Stimulated activated CD4-positive, alpha-beta T cell treated with anti-CD3 and anti-CD28 coated beads, Interleukin-4, amount 100 ng/mL, for 4 hours (primary cell): ENCODE measurements at places on chromosomes 16 and 17.

GRCh38 chr17:37847102-37847501 is 77.1 kb upstream of the TBC1D3K start:
- no peak for DNase-seq

DNA sequence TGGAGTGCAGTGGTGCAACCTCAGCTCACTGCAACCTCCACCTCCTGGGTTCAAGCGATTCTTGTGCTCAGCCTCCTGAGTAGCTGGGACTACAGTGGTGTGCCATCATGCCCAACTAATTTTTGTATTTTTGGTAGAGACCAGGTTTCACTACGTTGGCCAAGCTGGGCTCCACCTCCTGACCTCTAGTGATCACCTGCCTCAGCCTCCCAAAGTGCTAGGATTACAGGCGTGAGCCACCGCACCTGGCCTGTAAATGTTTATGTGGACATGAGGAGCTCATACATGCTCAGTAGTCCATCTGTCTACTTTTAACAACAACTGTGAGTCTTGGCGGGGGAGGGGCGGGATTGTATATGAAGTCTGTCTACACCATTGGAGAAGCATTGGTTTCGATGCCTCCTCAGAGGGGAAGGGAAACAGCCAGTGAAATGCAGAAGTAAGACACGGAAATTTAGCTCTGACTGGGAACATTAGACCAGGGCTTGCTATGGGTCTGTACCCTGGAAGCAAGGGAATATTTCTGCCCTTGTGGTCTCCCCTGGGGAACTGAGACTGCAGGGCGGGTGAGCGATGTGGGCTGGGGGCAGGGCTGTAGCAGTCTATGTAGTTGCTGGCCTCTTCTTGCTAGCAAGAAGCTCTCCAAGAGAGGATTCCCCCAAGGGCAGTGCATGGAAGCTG is 9.3 kb downstream of the NUBP1 start:
- DNase-seq: no peak

- no peak for DNase-seq
These were observed 582.1 kb downstream of the RBFOX1 start for GRCh38 chr16:7914748-7915147.

GRCh38 chr17:9872852-9873251 is 32.2 kb downstream of the RCVRN start:
- DNase-seq: no peak

DNA sequence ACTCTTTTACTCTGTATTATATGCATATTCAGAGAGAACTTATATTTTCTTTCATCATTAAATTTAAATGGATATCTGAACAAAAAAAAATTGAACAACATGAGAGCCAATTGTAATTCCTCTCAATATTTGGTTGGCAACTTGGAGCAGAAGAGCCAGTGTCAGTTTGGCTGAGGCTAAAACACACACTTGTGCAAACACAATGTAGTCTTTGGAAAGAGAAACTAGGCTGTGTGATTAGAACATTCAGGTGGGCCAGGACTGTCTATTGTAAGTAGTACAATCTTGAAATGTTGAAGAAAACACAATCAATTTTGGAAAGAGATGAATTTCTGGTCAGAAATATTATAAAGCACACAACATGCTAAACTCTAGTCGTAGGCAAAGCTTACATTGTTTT is 17.0 kb downstream of the DCAF7 start:
- DNase-seq: no peak

DNA sequence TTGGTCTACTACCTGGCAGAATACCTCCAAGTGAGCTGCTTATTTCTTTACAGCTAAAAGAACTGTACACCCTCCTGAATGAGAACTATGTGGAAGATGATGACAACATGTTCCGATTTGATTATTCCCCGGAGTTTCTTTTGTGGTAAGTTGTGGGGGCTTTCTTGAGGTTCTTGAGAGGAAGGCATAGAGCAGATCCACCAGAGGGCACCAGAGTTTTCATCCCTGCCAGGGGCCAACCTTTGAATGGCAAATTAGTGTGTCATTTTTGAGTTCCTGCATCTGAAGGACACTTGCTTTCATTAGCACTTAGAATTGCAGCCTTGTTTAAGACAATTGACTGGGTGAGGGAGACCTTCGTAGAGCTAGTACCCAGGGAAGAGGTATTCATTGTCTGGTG is 35.0 kb downstream of the NMT1 start:
- no peak for DNase-seq

GRCh38 chr17:73588301-73588846 is 55.9 kb downstream of the SDK2 start:
- DNase-seq: no peak

DNA sequence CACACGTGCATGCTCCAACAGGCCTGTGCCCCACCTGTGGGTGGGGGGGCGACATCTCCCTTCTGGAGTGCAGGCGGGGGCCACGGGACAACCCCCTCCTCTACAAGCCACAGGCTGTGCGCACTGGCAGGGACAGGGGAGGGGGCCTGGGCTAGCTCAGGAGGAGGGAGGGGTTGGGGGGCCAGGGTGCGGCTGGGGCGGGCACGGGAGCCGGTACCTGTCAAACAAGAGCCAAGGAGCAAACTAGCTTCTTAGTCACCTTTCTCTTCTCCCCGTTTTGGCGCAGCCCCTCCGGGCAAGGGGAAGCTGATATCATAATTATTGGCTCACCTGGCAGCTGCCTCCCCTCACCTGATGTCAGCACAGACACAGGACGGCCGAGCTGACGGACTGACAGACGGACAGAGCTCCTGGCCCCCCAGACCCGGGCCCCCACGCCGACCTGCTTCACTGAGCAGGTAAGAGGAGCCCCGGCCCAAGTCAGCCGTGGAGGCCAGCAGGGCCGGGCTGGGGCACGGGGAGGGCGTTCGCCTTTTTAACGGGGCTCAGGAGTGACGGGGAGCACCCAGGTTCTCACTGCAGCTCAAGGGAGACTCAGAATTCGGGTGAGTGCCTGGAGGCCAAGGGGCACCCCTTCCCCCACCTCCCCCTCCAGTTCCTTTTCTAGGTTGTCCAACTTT is at the start of gene FOXN1:
TSS of gene FOXN1 (plus strand) at position 363 of the 680 bp plus-strand sequence. CDS start 17,622 bp downstream, outside the sequence.
- DNase-seq: no peak

- DNase-seq: no peak
These were observed 174.0 kb upstream of the WSCD1 start for GRCh38 chr17:5896215-5896614.

DNA sequence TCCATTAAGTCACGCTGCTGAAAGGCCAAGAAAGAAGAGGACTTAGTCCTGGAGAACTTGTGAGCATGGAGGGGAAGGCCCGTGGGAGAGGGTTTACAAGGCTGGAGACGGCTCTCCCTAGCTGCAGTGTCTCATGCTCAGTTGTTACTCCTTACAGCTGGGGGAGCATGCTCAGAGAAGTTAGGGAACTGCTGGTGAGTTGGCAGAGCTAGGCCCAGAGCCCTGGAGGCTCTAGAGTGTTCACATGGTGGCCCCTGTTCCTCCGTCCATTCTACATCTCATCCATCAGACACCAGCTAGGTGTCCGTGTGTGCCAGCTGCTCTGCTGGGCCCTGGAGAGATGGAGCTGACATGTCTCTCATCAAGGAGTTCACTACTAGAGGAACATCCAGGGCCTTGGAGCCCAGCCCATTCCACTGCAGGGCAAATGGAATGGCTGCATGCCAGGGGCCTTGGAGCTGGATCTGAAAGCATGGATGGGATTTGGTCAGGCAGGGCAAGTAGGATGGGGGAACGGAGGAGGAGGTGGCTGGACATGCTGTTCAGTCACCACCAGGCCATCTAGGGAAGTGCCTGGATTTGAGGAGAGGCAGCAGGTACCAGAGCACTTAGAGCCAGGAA is 6.3 kb downstream of the XYLT2 start:
- DNase-seq: no peak

GRCh38 chr17:17091856-17092756 is 49.8 kb downstream of the MPRIP start:
- no peak for DNase-seq

DNA sequence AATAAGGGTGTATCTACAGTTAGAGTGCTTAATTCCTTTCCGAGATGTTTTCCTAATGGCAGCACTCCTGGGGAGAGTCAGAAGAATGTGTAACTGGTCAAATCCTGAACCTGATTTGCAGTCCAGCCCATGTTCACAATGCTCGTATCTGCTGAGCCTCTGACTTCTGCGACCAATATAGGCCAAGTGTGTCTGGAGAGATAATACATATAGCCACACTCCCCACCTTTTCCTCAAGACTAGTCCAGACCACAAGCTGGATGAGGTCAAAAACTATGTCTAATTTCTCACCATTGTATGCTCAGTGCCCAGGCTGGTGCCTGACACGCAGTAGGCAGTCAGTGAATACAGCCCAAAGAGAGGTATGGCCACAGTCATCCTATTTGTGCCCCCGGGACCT is 58.0 kb downstream of the XYLT1 start:
- no peak for DNase-seq

DNA sequence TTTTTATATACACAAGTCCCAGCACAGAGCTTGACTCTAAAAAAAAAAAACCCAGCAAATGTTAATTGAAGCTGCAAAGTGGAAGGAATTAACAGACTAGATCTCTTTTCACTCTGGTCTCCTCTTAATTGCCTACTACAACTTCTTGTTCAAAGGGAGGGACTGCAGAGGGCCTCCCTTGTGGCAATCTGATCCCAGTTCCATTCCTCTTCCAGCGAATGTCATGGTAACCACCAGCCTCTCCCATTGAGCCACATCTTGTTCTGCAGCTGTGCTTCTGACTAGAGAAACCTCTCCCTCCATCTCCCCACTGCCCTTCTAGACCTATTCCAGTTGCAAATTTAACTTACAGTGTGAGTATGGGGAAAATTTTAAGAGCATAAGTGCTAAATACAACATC is 5.9 kb downstream of the SUPT6H start:
- no peak for DNase-seq

GRCh38 chr17:57601143-57601735 is 143.9 kb downstream of the CCDC182 start:
- DNase-seq: no peak

DNA sequence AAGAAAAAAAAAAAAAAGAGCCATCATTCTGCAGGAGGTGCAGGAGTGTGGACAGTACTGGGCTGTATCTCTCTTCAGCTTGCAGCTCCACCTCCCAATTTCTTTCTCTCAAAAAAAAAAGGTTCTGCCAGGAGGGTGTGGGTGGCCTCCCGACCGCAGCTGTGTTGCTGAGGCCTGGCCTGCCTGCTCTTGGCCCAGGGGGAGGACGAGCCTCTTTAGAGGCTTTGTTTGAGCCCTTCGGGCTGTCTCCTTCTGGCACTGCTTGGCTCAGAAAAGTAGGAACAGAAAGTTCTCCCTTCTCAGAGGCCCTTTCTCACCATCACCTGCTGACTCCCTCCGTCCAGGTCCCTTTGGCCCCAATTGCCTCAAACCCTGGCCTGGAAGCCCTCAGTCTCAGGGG is 22.2 kb upstream of the C17orf107 start:
- no peak for DNase-seq

GRCh38 chr17:62876673-62877405 is 68.7 kb upstream of the MARCHF10 start:
- no peak for DNase-seq

GRCh38 chr16:29306201-29306600 is 100.3 kb downstream of the NPIPB11 start:
- DNase-seq: no peak
